ENCODE measurements at places on chromosomes 5 and 9.

DNA sequence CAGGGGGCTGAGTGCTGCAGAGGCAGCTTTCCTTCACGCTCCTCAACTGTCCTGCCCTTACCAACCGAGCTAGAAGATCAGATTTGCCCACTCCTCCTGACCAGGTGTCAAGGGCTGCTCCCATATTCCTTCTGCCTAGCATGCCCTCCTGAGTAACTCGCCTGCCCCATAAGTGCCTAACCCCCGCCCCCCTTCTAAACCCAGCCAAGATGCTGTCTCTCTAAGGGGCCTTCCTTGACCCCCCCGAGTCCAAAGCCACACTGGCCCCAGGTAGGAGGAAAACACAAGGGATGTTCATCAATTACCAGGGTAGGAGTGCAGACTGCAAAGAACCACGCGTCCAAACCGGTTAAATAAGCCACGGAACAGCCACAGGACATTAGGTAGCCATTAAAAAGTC is 4.8 kb downstream of the CCDC69 start:
- no peak for DNase-seq

DNA sequence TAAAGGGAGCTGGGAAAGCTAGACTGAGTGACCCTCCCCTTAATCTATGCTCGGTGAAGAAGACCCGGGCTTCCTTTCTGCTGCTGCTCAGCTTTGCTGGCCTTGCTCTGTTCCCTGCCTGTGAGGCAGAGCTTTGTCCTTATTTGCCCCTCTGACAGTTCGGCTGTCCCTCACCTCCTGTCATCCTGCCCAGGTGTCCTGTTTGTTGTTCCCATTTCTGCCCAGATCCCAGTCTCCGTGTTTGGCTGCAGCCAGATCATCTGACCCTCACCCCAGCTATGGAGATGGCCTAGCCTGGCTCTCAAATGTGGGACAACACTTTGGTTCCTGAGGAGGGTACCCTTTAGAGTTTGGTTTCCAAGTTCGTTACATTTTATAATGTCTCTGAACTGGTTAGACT is 20.2 kb downstream of the OTULIN start:
- DNase-seq = no peak

DNA sequence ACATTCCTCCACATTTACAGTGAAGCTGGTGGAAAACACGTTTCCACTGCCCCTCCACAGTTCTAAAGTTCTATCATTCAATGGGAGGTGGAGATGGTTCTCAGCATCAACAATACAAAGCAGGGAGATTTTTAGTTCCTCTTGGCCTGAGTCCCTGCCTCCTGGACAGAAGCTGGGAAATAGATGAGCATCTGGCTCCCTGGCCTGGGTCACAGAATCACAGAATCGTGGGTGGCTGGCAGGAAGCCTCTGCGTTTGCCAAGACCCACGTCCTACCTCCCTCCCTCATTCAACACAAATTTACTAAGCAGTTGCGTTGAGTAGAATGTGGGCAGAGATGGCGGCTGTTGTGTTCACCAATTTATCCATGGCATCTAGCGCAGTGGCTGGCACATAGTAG is 5.2 kb upstream of the PPARGC1B start:
- DNase-seq = no peak

DNA sequence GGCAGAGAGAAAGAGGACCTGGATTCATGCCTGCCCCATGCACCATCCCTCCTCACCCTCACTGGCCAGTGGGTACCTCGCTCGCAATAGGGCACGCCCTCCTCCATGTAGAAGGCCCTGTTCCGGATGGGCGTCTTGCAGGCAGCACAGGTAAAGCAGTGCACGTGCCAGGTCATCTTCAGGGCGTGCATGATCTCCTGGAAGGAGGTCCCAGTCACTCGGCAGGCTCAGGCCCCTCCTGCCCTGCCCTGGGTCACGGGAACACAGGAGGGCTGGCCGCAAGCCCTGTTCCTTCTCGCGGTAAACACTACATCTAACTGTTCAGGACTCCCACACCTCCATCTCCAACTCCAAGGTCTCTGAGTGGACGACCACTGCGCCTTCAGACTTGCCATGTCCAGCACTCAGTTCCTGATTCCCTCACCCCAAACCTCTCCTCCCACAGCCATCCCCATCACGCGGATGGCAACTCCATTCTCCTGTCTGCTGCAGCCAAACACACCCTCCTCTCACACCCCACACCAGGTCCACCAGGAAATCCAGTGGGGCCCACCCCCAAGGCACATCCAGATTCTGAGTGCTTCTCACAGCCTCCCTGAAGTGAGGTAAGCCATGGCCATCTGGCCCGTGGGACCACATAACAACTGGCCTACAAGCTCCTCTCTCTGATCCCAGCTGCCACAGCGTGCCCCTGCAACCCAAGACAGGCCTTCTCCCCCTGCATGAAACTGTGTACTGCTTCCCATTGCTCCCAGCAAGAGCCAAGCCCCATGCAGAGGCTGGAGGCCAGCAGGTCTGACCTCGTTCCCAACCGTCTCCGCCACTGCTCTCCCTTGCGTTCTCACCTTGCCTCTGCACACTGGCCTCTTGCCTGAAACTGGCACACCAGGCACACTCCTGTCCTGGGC is 10.8 kb upstream of the DBN1 start:
- DNase-seq = no peak

DNA sequence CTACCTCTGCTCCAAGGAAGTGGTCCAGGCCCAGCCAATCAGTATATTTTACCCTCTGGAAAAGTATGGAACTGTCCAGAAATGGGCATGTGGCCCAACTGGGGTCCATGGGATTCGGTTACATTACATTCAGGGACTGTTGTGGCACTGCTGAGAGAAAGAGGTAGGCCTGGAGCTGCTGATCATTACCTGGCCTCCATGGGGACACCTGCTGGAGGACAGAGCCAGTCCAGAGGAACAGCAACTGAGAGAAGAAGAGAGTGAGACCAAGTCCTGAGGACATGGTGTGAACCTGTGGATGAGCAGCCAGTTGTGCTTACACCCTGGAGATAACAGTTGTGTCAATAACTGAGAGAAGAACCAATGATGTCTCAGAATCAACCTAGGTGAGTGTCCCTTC is 48.2 kb downstream of the HMHB1 start:
- DNase-seq = no peak

DNA sequence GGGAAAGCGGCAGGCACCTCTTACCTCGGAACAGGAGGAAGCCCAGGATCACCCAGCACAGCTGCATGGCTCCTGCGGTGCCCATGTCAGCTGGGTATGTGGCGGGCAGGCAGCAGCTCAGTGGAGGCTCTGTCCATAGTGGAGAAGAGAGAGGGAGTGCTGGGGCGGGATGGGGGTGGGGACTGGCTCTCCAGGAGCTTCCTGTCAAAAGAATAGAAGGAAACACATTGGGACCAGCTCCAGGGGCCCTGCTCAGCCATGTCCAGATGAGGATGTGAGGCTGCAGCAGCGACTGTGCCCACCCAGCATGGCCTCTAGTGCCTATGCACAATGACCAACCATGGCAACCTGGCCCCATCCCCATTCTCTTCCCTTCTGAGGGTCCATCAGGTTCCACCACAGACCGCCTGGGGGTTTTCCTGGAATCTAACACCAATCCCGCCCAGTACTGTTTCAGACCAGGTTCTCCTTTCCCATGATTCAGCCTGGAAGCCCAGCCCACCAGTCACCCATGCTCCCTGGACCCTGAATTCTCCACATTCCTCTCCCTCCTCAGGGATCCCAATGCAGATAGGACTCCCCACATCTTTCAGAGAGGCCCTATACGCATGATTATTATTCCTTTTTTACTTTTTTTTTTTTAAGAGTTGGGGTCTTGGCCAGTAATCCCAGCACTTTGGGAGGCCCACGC is at the start of gene ECSCR:
Gene ECSCR (minus strand): TSS at position 158 of the 691 bp plus-strand sequence. CDS start 73 bp downstream, at position 85.
- DNase-seq = peak; percentile 49

GRCh38 chr5:52920929-52921328 is 68.2 kb upstream of the ITGA2 start:
- no peak for DNase-seq
